ENCODE measurements at places on chromosomes 11 and 22.
A peak's percentile ranks its signal among the peaks of the same experiment; 100 is the strongest.

DNA sequence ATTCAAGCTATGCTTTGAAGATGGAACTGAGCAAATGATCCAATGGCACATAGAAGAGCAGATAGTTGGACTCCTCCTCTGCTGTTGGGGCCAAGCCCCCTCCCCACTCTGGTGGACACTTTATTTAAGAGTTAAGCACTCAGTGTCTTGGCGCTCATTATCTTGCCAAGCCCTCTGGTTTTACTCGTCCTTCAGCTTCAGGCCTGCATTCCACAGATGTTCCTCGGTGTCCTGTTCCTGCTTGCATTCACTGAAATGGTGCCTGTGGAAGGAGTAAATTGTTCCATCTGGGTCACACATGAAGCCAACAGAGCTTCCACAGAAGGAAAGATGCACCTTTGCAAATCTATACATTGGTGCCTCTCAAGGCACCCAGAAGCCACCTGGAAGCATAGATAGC lies 26.1 kb downstream of the MAML2 start:
- no peak for DNase-seq

- no peak for DNase-seq
Measured at GRCh38 chr11:129969920-129970319, 32.7 kb downstream of the PRDM10 start.

- DNase-seq: no peak
Measured at GRCh38 chr11:117664897-117665296, 132.1 kb downstream of the DSCAML1 start.

DNA sequence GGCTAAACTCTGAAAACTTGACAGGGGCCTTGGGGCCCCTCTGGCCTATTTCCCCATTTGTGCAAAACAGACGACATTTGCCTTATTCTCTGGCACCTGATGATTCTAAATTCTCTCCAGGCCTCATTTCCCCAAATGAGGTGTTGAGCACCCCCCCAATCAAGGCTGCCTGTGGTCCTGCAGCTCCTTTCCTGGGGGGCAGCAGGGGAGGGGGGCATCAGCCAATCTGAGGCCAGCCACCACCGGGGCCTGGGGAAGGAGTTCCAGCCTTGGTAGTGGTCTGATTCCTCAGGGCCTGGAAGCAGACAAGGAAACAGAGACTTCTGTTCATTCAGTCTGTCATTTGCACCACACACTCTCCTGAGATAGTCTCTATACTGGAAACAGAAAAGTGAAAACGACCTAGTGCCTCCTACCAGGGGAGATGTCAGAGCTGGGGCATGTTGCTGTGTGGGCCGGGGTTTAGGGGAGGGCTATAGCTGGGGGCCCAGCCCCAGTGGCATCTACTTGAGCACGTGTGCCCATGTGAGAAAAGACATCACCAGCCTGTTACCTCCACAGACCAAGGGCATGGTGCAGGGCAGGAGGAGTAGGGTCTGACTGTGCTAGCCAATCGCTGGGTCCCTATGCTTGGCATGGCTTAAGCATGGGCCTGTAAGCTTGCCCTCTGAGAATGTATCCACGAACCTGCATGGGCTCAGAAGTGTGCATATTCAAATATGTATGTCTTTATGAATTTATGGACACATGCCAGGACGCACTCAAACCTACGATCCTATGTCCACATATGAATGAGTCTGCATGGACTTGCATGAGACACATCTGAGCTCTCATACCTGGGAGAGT lies 1.8 kb upstream of the TPBGL start:
- DNase-seq: no peak

DNA sequence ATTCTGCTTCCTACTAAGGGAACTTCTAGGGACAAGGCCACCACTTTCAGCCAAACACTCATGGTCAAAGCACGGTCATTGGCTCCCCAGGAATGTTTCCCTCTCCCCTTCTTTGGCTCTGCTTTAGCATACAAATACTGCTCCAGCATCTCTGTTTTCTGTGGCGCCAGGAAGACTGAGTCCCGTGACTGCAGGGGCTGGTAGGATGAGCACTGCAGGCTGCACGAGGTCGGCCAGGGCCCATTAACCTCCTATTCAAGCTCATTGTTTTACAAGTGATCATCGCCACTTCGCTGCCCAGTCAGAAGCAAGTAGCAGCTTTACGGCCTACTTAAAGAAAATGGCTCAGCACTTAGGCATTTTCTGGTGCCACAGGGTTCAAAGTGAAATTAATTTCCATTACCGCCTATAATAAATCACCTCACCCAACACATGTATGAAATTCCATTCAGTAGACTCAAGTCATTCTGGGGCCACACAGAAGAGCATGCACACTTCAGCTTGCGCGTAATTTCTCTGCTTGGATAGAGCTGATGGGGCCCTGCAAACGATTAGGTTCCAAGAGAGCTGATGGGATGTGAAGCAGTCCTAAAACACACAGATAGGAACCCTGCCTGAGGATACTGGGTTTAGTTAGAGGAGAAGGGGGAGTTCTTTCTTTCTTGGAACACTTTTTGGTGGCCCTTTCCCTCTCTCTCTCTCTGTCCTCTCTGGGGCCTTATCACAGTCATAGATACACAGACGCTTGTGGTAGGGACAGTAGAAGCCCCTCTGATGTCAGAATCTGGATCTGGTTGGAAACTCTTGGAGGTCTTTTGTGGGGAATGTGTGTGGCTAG lies 173.7 kb downstream of the KIF18A start:
- no peak for DNase-seq

DNA sequence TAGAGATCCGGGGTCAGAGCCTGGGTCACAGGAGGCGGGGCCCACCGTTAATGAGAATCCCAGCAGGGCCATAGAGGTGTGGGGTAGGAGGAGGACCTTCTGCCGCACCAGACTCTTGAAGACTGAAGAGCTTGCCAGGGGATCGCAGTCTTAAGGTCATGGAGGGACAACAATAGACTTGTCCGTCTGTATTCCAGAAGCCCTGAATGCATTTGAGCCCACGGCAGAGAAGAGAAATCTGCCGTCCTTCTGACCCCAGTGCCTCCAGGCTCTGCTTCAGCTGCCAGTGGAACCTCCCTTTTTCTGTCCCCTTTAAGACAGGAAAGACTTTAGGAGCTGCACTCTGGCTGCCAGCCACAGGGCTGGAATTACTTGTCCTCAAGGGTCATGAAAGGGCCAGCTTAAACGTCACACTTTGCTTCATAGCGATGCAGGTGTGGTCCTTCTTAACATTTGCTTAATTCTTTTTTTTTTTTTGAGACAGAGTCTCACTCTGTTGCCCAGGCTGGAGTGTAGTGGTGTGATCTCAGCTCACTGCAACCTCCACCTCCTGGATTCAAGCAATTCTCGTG lies 15.5 kb upstream of the ST3GAL4 start:
- DNase-seq: no peak

DNA sequence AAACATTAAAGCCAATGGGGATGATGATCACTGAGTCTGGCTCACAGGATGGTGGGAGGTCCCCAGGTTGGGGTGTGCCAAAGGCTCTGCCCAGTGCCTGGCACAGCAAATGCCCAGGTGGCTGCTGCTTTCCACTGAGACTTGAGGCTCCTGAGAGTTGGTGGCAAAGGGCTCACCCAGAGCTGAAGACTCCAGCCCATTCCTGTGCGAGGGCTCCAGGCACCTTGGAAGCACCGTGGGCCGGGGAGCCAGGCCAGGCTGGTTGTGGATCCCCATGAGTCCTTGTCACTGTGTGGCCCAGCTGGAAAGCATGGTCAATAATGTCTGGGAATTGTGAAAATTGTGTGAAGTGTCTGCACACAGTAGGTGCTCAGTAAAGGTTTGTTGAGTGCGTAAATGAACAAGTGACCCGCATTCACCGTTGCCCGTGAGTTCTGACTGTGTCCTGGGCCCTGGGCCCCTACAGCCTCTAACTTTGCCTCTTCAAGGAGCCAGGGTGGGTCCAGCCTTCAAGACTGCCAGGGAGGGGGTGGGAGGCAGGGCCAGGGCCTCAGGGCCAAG lies 2.8 kb upstream of the UNC93B1 start:
- no peak for DNase-seq

- DNase-seq: no peak
Measured at GRCh38 chr22:25942856-25943411, 200.9 kb downstream of the MYO18B start.

DNA sequence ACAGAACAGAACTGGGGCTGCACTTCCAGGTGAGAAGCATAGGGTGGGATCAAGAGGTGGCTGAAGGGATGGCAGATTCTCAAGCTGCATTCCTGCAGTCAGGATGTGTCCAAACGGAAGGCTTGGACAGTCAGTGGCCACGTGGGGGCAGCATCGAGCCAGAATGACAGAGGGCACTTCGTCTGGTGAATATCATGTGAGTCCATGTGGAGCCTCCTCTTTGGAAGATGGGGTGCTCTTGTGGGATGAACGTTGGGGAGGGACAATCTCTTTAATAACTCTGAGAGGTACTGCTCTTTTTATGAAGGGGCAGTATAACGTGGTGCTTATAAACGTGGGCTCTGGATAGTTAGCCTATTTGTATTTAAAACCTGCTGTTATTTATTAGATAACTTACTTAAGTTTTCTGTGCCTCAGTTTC lies 154.9 kb upstream of the NAV2 start:
- DNase-seq: peak; percentile 28

GRCh38 chr11:128696941-128697340 lies 3.1 kb downstream of the FLI1 start:
- DNase-seq: no peak

- DNase-seq: no peak
Measured at GRCh38 chr11:134751766-134752165, 339.7 kb upstream of the B3GAT1 start.

GRCh38 chr22:21760640-21761039 lies 25.0 kb upstream of the YPEL1 start:
- no peak for DNase-seq

GRCh38 chr11:130473795-130474377 lies 25.4 kb downstream of the ADAMTS15 start:
- no peak for DNase-seq

GRCh38 chr11:72225411-72225951 lies 914 bp downstream of the INPPL1 start:
- DNase-seq: no peak

DNA sequence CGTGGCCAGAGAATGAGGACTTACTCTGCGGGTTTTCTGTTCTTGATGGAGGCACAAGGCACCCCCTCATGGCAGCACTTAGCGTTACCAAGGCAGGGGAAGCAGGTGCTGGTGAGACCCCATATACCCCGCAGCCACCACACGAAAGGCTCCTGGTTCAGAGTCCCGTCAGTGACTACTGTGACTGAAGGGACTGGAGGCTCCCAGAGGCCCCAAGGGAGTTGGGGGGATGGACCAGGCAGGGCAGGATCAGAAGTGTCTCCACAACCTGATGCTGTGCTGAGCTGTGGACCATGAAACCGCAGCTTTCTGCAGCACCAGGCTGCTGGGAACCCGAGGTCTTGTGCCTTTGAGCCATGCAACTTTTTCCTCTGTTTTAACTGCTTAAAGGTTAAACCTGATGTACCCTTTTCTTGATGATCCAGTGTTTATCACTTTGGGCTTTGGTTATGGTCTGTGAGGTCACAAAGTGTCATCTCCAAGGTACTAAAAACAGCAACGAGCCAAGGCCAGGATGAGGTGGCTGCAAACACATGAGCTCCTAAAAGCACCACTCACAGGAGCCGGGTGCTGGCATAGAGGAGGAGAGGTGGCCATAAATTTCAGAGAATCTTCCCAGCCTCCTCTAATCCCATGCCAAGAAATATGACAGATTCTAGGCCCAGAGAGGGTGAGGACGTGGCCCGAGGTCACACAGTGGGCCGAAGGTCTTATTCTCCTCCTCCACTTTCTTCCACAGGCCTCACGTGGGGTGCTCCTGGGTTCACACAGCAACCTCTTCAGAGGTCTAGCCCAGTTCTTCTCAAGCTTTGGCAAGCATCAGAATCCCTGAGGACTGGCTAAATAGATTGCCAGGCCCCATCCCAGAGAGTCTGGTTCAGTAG lies 4.2 kb upstream of the LRRC32 start:
- DNase-seq: no peak

- DNase-seq: no peak
Measured at GRCh38 chr11:3836903-3837302, 3.9 kb downstream of the RHOG start.

DNA sequence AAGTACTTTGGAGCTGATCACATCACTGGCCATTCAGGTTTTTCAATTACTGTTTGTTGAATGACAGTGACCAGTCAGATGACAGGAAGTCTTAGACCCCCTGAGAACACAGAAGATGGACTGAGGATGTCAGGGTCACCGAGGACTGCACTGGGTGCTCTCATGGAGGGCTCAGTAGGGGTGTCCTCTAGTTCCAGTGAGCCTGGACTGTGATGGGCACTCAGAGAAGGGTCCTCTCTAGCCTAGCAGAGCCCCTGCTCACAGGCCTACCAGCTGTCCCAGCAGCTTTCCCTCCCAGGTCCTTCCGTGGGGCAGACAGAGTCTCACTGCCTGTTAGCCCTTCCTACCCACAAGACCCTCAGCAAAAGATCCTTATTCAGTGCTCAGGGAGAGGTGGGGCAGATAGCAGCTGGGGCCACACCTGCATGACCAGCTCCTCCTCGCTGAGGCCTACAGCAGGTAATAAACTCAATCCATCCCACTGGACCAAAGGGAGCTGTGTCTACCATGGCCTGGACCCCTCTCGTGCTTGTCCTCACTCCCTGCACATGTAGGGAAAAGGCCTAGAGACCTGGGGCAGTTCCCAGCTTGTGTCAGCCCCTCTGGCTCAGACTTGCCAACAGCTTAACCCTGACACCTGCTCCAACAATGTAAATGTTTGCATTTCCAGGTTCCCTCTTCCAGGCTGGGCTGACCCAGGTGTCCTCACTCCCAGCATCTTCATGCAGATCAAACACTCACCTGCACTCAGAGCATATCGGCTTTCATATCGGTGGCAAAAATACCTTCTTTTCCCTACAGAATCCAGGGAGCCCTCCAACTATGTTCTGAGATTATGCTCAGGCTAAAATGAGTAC lies 25.2 kb upstream of the VPREB1 start:
- no peak for DNase-seq

DNA sequence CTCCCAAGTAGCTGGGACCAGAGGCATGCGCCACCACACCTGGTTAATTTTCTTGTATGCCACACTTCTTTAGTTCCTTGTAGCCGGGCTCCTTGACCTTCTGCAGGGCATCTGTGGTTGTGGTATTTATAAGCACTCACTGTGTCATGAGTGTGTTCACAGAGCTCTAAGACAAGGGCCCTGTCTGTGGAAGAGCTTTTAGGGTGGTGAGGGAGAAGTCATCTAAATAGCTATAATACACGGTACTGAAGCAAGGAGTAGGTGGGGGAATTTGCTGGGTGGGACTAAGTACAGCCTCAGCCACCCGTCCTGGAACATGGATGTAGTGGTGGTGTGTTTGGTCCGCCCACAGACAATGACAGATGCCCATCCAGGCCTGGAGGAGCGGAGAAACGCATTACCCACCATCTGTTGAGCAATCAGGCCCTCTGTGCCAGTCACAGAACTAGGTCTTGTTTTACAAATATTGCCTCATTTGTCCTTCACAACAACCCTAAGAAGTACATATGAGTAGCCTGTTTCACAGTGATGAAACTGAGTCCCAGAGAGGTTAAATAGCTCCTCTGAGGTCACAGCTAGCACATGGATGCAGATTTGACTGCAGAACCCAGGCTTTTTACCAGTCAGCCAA lies 10.1 kb downstream of the ACO2 start:
- no peak for DNase-seq

GRCh38 chr11:69350040-69350439 lies 56.1 kb downstream of the MYEOV start:
- no peak for DNase-seq

Data from HAP-1 (cell line).